Inflammatory macrophage (primary cell): ENCODE measurements at places on chromosomes 3 and 15.

GRCh38 chr3:43025423-43025822 lies 46.3 kb downstream of the GASK1A start:
- no peak for DNase-seq

DNA sequence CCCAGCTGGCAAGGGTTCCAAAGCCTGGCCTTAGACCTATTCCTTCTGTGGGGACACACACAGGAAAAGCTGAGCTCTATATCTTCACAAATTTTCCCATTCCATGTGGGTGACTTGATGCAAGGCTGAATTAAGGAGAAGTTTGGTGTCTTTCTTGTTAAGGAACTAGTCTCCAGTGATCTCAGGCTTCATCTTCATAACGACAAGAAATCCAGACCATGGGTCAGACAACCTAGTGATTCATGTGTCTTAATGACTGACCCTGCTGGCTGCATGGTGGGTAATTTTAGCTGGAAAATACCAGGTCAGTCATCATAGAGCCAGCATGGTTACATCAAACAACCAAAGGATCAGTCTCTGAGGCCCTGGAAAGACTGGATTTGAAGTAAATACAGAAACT lies 112.7 kb upstream of the SLC4A7 start:
- peak; percentile 78 for DNase-seq

GRCh38 chr15:88127432-88127790 lies 129.1 kb downstream of the NTRK3 start:
- DNase-seq = no peak

GRCh38 chr15:60172143-60172542 lies 168.0 kb downstream of the FOXB1 start:
- DNase-seq = no peak

- DNase-seq = peak; percentile 60
These were observed 103.7 kb downstream of the MYH15 start for GRCh38 chr3:108406661-108407206.

- DNase-seq = no peak
These were observed 16.1 kb downstream of the SIDT1 start for GRCh38 chr3:113548501-113548900.

DNA sequence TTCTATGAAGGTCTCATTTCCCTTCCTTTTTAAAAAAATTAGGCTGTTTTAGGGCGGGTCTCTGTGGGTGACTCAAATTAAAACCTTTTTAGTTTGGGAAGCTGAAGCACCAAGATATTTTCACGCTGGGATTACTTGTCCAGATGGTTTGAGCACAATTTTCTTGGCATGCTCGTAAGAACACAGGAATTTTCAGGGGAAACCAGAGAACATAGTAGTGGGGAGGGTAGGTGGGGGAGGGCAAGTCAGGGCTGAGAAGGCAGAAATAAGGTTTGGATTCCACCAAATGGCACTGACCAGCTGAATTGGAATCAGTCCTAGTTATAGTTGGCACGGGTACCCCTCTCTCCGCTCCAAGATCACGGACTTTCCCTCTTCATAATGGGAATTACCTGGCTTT lies 97.3 kb upstream of the LRIG1 start:
- no peak for DNase-seq

- DNase-seq = no peak
These were observed 13.9 kb downstream of the ROBO2 start for GRCh38 chr3:77053795-77054194.

DNA sequence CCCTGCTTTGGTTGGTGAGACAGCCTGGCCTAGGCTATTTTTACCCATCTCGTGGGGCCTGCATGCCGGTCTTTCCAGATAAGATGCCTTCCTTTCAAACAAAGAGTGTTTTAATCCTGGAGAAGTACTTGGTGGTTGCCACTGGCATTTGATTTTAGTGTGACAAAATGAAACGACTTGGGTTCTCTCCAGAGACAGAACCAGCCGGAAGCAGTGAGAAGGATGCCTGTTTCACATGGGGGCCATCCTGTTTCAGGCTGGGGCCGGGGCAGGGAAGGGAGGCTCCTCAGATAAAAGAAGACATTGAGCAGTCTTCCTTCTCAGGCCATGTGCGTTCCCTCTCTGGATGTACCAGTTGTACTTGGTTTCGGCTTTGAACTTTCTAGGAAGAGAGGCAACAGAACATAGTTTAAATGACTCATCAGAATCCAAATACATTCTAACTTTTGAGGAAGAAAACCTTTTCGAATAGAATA lies 74.9 kb downstream of the TOP2B start:
- DNase-seq = no peak

DNA sequence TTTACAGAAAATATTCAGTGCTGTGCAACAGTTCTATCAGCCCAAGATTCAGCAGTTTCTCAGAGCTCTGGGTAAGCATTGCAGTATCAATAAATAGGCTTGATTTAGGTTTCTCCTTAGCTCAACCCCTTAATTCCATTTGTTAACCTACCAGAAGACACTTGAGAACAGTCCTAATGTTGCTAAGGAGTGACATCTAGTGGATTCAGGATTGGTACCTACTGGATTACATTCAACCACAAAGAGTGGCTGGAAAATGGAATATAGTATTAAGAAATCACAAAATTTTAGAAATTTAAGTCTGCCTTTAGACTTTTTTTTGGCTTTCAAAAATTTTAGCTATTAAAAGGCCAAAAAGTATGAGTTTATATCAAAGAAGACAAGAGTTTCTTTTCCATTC lies 34.7 kb downstream of the POLG start:
- DNase-seq = peak; percentile 22
